ENCODE measurements at places on chromosomes 16 and 17.

DNA sequence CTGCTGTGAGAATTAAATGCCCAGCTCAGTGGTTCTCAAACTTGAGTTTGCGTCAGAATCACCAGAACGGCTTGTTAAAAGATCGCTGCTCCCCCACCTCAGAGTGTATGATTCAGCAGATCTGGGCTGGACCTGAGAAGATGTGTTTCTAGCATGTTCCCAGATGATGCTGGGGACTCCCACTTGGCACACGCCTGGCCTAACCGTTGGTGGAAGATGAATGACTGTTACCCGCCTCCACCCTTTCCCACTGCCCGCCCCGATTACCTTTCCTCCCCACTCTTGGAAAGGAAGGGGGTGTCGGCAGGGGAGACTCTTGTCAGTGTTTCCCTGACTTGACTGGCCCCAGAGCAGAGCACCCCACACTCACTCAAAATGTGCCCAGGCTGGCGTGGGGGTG lies 29.3 kb upstream of the ABCC3 start:
- no peak for DNase-seq

GRCh38 chr16:14298374-14299122 lies 227.4 kb downstream of the MRTFB start:
- DNase-seq = no peak

GRCh38 chr16:52543654-52544053 lies 3.3 kb downstream of the TOX3 start:
- DNase-seq = no peak

- DNase-seq = no peak
These were observed 230.3 kb downstream of the MRTFB start for GRCh38 chr16:14301169-14302030.

- no peak for DNase-seq
These were observed 523 bp downstream of the KCTD2 start for GRCh38 chr17:75047398-75048098.

- no peak for DNase-seq
These were observed 79.4 kb downstream of the CCDC182 start for GRCh38 chr17:57665696-57666095.

DNA sequence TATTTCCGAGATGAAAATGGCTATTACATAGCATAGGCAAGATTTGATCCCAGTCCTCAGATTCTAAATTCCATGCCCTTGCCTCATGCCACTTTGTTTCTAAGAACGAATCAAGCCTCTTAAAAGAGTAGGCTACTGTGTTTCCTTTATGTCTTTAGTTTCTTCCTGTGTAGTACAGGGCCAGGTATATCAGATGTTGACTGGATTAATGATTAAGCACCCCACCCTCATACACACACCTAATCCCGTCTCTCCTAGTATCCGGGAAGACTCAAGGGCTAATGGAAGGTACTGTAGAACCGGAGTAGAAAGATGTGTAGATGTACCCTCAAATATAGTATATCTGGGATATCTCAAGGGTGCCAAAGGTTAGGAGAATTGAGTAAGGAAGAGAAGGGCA lies 6.7 kb downstream of the TOM1L1 start:
- no peak for DNase-seq

DNA sequence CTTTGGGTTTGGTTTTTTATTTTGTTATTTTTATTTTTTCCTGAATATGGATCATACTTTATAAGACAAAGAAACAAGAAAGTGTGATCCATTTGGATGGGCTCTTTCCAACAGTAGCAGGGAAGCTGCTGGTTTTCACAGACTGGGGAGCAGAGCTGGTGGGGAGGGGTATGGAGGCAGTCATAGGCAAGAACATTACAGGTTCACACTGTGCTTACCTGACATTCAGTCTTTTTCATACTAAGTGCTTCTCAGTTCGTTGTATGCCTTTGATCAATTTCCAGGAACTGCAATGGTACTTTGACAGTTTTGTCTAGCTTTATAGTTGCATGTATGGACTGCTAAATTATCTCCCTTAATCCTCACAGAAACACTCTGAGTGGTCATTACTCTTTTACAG lies 27.7 kb downstream of the BEAN1 start:
- no peak for DNase-seq

- peak; percentile 68 for DNase-seq
These were observed 3.0 kb downstream of the PFN1 start for GRCh38 chr17:4945176-4945943.

GRCh38 chr16:74954763-74955162 lies 30.2 kb downstream of the WDR59 start:
- no peak for DNase-seq

DNA sequence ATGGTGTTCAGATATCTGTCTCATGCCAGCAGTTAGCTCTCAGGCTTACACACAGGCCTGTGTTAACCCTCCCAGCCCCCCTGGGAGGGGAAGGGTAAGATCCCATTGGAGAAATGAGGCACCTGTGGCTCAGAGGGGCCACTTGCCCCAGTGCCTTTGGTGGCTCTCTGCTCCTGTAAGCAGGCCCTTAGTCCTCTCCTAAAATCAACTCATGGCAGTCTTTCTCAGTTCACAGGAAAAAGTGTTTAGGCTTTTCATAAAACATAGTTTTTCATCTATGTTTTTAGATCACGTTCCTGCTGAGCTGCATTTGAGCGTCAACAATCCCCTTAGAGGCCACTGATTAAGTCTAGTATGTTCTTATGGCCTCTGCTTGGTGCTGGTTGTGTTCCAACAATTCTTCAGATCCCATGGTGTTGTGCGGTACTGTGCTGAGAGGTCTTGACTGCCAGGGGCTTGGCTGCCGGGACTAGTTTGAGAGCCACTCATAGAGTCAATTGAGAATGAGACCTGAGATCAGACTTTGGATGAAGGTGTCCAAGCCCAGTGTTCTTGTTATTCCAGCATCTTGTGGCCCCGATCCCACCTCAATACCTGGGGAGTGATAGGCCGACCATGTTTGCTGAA lies 10.6 kb downstream of the TAOK2 start:
- DNase-seq = no peak

GRCh38 chr17:37088913-37089312 lies 140.2 kb downstream of the AATF start:
- no peak for DNase-seq

DNA sequence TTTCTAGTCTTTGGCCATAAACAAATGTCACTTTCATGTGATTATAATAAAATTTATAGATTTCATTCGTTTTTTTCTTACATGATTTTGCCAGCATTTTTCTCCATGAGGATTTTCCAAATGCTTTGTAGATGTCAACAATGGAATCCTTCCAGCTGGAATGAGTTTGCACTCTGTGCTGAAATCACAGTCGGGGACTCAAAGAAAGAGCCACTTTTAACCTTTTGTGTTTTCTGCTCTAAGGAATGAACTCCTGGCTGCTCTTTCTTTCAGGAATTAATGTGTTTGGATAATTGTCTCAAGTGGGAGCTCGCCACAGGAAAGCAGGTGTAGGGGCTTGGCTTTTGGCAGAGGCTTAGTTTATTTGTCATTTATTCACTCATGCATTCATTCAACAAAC lies 372.3 kb upstream of the SALL1 start:
- no peak for DNase-seq

DNA sequence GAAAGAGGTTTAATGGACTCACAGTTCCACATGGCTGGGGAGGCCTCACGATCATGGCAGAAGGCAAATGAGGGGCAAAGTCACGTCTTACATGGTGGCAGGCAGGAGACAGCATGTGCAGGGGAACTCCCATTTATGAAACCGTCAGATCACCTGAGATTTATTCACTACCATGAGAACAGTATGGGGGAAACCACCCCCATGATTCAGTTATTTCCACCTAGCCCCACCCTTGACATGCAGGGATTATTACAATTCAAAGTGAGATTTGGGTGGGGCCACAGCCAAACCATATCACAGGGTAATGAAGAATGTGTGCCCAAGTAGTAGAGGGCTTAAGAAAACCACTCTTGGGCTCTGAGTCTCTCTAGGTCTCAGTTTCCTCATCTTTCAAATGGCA lies 85.1 kb downstream of the PRKCB start:
- no peak for DNase-seq

GRCh38 chr17:18228176-18228682 lies 2.8 kb downstream of the LLGL1 start:
- no peak for DNase-seq

GRCh38 chr16:19613834-19614233 lies 58.3 kb downstream of the VPS35L start:
- DNase-seq = no peak

GRCh38 chr16:81745704-81746558 lies 33.2 kb upstream of the PLCG2 start:
- DNase-seq = peak; percentile 51

- DNase-seq = no peak
These were observed 3.3 kb downstream of the HEATR3 start for GRCh38 chr16:50069060-50069459.

DNA sequence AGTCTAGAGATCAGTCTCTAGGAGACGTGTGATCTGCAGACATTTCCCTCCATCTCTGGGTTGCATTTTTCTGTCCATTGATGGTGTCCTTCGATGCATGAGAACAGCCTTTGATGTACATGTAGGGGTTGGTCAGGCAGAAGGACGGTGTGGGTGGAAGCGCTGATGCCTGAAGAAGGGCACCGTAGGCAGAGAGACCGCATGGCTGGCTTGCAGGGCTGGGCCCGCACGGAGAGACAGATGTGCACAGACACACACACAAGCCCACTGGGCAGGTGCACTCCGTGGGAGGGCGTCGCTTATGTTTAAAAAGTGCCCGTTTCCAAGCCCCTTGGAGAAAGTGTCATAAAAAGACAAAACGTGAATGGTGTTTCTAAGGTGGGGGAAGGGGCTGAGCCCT lies 15.7 kb upstream of the WFIKKN1 start:
- DNase-seq = no peak

DNA sequence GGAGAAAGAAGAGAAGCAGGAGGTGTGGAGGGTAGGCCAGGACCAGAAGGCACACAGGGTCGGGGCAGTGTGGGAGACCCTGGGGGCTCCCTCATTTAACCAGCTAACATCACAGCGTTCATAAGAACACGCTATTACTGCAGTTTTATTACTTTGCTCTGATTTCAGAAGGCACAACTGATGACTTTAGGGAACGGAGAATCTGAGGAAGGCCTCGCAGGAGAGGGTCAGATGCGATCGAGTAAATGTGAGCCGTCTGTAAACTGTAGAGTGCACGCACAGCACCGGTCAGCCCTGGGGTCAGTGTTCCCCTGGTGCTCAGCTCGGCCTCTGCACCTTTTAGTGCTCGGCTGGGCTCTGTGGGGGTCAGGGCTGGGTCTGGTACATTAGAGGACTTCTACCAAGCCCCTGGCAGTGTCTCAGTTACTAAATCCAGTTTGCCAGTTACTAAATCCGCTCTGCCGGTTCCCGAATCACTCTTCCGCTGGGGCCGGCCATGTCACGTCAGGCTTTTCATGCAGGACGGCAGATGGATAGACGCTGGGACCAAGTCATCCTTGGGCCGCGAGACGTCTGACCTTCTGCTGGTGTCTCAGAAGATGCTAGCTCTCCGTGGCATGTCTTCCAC lies 325.9 kb downstream of the SEC14L1 start:
- no peak for DNase-seq

DNA sequence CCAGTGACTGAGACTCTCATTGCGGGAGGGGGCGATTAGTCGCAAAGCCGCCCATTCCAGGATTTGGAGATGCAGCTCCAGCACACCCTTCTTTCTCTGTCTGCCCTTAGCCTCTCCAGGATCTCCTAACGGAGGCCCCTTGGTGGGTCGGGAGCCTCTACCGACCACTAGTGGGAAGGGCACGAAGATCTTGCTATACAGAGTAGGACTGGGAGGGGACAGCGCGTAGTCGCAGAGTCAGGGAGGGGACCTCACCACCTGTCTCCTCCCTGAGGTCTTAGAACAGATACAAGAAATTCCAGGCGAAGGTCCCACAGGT lies 588 bp upstream of the SMTNL2 start:
- no peak for DNase-seq

GRCh38 chr16:75263963-75264445 lies 12.6 kb upstream of the BCAR1 start:
- DNase-seq = no peak

DNA sequence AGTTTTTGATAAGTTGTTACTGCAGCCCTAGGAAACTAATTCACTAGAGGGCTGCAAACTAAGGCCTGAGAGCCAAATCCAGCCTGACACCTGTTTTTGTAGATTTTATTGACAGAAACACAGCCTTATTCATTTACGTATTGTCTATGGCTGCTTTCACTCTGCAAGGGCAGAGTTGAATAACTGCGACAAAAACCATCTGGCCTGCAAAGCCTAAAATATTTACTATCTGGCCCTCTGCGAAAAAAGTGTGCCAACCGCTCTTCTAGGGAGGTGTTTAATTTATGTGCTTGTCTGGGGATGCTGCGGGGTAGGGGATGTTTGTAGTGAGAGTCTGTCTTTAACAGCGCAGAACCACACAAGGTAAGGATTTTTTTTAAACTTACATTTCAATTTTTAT lies 165.0 kb upstream of the RBFOX1 start:
- no peak for DNase-seq

DNA sequence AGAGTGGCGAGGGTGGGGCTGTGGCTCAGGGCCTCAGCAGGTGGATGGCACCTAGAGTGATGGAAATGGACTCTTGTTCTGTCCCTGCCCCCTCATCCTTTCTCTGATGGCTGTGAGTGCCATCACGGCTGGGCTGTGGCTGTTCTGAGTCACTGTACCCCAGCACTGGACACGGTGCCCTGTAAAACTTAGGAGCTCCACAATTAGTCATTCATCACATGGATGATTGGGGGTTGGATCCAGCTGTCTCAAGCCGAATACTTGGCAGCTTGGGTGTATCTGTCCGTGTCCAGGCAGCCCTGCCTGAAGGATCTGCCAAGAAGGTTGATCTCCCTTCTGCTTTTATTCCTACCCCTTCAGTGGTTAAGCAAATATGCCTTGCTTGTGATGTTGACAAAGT lies 295.5 kb upstream of the EEF2KMT start:
- no peak for DNase-seq

- no peak for DNase-seq
These were observed 78.4 kb downstream of the SLC39A11 start for GRCh38 chr17:73013816-73014663.

DNA sequence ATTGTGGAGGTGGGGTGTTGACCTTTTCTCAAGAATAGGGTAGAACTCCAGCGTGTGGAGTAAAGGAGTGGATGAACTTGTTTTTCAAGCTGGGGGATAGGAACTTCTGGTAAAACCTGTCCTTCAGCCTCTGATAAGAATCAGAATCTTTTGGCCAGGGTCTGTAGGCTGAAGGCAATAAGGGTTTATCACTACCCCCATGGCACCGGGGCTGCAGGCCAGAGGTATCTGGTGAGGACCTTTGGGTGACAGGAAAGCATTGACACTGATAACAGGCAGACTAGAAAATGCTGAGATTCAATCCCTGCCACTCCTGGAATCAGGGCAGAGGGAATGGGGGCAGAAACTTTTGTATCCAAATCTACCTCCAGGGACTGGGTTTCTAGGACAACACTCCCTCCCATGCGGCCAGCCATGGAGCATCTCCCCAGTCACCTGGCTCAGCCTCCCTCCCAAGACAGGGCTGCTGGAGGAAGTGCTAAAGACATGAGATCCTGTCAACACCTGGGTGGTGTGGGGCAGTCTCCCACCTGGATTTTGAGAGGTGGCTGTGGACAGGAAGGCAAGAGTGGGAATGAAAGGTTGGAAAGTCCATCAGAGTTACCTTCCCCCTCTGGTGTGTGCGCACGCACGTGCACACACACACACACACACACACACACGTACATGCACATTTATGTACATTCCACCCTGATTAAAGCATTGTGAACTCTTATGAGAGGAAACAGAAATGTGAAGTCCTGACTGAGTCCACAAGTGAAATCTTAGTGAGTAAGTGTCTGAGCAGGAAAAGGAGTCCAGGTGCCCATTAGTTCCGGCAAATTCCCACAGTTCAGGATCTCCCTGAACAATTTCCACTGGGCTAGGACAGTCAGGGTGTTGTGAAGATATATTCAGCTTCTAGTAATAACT lies 53.1 kb upstream of the MARCHF10 start:
- no peak for DNase-seq

GRCh38 chr16:4743226-4743878 lies 9.0 kb downstream of the DNAAF8 start:
- DNase-seq = no peak
